HT-29 (cell line): ENCODE measurements at places on chromosomes 4 and X. TPM values are rescaled to one million over a fixed set of nuclear protein-coding genes. Genes with fewer than 3 reads are reported as not detected.

GRCh38 chr4:1245481-1246051 lies 3.4 kb downstream of the CTBP1 start:
- no peak for DNase-seq

DNA sequence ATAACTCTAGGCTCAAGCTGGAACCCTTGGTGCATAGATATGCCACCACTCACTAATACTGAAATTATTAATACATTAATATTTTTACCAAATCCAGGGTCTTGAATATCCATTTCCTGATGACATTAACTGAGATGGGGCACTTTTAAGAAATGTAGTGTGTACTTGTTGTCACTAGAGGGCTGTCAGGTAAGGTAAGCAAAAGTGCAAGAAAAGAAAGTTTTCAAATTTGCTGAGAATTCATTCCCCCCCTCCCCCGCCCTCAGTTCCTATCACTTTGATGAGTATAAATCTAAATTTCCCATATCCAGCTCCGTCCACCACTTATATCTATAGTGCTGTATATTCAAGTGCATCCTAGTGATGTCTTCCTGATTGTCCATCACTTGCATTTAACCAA lies 20.5 kb upstream of the WDR44 start:
- DNase-seq, result peak; percentile 5

- peak; percentile 13 for DNase-seq
Observed at GRCh38 chrX:70129816-70130215, 3.4 kb upstream of the IGBP1 start.

DNA sequence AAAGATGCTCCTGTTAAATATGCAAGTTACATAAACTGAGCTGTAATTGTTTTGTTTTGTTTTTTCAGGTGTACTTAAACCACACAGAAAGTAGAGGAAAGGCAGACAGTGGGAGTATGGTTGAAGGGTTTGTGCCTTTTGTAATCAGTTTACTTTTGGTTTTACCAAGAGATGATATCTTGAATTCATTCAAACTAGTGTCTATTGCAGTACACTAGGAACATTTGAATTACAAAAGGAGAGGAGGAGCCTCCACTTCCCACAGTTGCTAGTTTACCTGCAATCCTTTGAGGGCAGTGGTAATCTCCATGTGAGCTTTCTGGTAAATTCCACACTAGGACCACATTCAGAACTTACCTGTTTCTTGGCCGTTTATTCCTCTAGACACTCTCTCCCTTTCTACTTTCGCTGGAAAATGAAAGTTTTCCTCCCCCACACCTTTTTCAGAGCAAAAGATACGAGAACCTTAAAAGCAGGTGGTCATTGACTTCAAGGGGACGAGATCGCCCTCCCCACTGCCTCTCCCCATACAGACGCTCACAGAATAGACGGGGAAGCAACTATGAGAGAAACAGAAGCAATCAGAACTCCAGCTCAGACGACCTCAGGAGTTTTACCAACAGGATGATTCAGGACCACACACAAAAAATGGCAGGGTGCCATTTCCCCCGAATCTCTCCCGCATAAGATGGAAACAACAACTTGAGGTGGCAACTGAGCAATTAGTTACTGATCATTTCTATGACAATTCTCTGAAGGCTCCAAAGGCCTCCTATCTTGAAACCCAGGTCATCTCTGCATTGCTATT lies 3.3 kb downstream of the RBM47 start:
- peak; percentile 43 for DNase-seq

- DNase-seq, result peak; percentile 33
Observed at GRCh38 chrX:40100141-40100536, 2.4 kb upstream of the BCOR start.

DNA sequence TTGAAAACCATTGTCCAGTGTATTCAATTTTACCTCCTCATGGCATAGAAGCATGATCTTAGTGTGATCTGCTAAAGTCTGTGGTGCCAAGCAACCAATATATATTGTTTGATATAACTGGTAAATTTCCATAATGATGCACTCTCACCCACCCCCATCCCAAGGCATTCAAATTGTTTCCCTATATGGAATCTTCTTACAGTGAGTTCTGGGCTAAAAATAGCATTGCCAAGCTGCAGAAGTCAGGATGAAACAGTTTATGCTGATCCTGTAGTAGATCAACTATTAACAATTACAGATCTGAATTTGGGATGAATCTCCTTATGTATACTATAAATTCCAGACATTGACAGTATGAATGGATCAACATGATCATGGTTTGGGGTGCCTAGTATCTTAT lies 20.9 kb downstream of the FGF13 start:
- DNase-seq, result no peak

DNA sequence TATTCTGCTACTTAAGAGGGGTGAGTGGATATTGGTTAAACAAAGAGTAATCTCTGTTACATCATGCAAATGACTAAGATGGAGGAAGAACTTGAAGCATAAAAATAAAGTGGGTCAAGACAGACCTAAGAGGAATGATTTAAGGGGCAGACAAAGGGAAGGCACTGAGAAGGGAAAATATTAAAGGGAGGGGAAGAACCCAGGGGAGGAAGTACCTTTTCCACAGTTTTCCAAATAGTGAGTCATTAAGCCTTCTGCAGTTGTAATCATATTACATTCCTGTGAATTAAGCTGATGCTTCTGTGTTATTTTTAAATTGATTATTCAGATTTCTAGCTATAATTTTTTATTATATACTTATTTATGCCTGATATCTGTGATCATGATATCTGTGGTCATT lies 253.3 kb downstream of the CENPC start:
- DNase-seq, result no peak

- DNase-seq, result no peak
Observed at GRCh38 chr4:55116450-55116849, 8.9 kb downstream of the KDR start.

GRCh38 chr4:78014889-78015886 lies 41.9 kb upstream of the FRAS1 start:
- DNase-seq, result no peak

DNA sequence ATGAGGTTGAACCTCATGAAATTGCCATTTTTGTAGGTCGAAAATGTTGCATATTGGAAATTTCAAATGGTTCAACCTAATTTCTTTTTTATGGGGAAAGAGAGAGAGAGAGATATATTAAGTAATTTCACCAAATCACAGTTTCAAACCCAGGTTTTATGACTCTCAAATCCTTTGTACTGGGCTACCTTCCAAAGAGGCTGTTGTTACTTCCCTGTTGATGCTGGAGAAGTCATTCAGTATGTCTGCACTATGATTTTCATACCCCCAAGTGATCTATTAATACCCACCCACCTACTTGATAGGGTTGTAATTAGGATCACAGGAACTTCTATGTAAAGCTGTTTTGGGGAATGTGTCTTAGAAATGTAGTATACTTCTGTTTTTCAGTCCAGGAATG lies 109.9 kb downstream of the ZNF330 start:
- no peak for DNase-seq

GRCh38 chr4:2219233-2219760 lies 22.6 kb downstream of the HAUS3 start:
- DNase-seq, result no peak

- peak; percentile 76 for DNase-seq
Observed at GRCh38 chrX:130393451-130394074, 8.1 kb upstream of the GPR119 start.

GRCh38 chr4:27198246-27198645 lies 337.6 kb downstream of the STIM2 start:
- DNase-seq, result no peak

- no peak for DNase-seq
Observed at GRCh38 chrX:21973321-21974010, 33.0 kb downstream of the SMS start.

DNA sequence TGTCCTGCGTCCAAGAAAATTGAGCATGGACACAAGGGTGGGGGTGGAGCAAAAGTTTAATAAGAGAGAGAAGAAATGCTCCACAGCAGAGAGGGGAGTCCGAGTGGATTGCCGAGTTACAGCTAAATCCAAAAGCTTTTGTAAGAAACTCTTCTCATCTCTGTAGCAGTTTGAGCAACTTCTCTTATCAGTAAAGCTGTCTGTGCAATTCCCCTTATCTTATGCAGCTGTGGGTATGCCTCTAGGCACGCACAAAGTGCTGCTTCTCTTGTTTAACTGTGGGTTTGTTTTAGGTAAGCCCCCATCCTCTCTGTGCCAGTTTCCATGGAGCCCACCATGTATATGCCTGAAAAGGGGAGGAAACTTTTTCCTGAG lies 44.8 kb downstream of the HMGB2 start:
- DNase-seq, result no peak

DNA sequence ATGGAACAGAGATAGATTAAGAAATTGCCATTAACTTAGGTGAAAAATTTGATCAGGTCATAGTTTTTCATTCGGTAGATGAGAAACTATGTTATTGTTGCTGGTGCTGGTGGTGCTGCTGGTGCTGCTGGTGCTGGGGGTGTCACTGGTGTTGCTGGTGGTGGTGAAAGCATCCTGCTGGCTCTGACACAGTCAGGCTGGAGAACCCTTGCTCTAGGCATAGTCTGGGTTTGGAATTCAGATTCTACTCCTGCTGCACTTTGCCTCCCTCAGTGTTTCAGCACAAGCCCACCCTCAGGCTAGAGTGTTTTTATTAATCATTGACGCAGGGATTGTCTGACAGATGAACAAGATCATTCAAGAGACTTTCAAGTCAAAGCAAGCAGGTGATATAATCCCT lies 80.2 kb downstream of the USP46 start:
- no peak for DNase-seq

DNA sequence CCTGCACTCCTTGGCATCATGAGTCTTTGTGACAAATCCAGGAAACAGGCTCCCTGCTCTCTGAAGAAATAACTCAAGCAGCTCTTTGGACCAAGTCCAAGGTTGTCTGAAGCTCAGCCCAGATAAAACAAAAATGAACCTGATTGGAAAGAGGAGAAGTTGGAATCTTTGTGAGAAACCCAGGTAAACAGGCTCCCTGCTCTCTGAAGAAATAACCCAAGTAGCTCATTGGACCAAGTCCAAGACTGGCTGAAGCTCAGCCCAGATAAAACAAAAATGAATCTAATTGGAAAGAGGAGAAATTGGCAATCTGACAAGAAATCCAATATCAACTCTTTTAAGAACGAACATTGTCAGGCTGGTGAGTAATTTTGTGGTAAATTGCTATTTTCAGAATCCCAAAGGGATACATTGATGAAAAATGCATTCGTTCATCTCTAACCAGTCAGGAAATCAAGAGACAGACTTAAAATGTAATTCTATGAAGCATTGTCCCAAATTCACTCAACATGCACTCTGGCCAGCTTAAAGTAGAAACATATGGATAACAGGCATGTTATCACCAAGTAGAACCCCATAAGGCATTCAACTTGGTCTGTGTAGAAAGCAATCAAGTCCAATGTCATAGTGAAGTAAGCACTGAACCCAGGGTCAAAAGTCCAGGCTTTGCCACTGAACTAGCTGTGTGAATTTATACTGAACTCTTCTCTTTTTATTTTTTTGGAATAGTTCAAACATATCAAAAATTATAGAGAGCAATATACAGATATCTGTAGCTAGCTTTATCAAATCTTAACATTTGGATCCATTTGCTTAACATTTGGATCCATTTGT lies 16.8 kb upstream of the NFXL1 start:
- peak; percentile 56 for DNase-seq

GRCh38 chr4:113952452-113953029 lies 26.9 kb downstream of the ARSJ start:
- DNase-seq, result peak; percentile 86

DNA sequence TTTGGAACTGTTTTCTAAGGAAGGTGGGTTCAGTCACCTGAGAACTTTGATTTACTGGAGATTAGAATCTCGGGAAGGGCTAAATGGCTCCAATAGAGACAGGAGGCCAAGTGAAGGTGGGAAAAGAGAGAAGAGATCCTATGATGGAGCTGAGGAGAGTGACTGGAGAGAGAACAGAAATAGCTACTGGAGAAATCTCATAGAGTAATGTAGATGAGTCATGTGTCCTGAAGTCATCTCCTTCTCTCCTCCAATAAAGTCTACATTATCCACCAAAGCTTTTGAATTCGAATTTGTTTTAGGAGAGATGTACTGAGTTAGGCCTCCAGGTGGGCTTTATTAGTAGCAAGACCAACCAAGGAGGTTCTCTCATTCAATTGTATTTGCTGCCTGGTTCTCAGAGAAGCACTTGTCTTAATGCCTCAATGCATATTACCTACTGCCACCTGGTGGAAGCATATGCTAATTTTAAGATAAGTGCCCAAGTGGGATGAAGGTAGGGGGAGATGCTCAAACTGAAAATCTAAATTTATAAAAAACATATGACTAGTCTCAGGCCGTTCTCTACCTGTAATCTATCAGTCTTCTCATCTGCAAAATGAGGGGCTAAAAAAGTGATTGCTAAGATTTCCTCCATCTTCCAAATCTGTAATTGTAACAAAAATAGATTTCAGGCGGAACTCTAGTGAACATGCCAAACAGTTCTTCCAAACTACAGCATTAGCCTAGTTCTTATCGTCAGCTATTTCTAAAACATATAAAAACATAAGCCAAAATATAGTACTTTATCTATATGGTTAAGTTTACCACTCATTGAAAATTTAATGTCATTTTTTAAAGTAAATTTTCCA lies 24.4 kb downstream of the TXK start:
- DNase-seq, result peak; percentile 84

DNA sequence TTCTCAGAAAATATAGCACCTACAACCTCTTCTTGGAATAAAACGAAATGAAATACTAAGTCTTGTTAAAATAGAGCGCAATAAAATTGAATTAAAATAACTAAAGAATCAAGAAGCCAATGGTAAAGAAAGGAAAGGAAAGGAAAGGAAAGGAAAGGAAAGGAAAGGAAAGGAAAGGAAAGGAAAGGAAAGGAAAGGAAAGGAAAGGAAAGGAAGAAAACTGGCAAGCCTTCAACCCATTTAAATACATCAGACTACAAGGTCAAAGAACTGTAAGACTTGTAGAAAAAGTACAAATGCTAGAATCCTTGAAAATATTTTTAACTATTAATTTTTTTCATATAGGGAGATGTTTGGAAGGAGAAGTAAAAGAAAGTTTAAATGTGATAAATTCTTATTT lies 372.1 kb downstream of the IQCM start:
- DNase-seq, result no peak

GRCh38 chr4:110492522-110492921 lies 16.6 kb downstream of the ENPEP start:
- DNase-seq, result no peak

DNA sequence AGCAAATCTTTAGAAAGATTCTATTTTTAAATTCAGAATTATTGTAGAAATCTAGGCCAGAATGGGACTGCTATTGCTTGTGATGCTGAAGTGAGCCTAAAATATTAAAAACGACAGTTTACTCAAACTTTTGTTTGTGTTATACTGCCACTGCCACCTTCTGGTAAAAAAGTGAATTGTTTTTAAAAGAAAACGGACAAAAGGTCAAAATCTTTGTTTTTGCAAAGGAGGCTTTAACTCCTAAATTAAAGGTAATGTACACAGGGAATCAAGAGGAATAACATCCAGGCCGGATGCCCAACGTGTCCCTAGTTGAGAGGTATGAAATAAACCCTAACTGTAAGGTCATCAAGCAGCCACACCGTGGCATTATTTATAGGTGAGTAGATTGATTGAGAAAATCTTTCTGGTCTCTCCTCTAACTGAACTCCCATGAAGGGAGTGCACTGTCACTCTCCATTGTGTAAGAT lies 338.3 kb upstream of the GALNT7 start:
- DNase-seq, result peak; percentile 24

Gene ARHGEF6
- not detected in 2 replicates for total RNA-seq

Gene PPP1R2C
- not detected in 2 replicates for total RNA-seq

Gene ARMCX2
- total RNA-seq, result 0.21 TPM in 1 of 2 replicates, not detected in the other

Gene CTAG1B
- total RNA-seq, result not detected in 2 replicates

Gene SASH3
- total RNA-seq, result not detected in 2 replicates

Gene SCD5
- total RNA-seq, result 0.13 and 0.18 TPM in 2 replicates

Gene IRS4
- not detected in 2 replicates for total RNA-seq
